Activated CD4-positive, alpha-beta memory T cell treated with anti-CD3 and anti-CD28 coated beads for 36 hours (primary cell): ENCODE measurements at places on chromosomes 3 and 15. TPM values are rescaled to one million over a fixed set of nuclear protein-coding genes. Genes with fewer than 3 reads are reported as not detected.

DNA sequence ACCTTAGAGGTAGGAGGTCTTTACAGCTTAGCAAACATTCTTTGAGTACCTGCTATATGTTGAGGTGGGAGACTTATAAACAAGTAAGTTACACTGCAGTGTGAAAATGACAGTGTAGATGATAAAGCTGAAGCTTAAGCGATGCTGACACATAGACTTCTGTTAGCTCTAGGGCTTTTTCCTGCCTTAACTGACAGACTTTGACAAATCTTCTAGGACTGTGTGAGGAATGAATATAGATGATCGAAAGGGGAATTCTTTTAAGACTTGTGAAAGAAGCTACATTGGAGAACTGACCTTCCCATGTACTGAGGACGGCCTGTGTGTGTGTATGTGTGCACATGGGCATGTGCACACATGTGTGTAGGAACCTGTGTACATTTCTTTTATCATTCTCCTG lies 22.7 kb downstream of the BOC start:
- DNase-seq = no peak

DNA sequence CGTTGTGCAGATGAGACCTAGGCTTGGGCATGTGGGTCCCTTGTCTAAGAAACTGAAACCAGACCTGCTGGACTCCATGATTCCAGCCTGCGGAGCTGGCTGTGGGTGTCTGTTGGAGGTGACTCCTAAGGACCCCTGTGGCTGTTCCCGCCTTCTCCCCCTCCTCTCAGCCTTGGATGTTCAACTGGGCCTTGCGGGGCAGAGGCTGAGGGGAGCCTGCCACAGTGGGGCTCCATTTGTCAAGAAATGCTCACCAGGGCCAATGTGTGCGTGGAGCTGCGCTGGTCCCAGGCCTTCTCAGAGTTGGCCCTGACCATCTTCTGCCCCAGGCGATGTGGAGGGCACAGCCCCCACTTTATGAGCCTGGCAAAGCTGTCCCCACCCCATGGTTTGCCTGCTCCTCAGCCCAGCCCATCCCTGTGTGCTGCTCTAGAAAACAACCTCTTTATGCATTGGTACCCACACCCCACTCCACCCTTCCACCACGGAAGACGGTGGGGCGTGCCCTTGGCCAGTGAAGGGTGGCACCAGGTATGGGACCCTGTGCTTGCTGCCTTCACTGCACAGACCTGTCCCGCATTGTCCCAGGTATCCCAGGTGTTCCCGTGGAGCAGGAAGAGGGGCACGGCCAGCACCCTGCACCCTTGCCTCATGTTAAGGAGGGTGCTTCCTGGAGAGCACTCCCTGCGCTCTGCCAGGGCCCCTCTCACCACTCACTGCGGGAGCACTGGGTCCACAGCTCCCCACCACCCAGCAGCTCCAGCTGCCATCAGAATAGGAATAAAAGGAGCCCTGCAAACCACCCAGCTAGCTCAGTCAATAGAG lies 7.9 kb downstream of the MESP2 start:
- DNase-seq = no peak

The CLSTN2 gene
- not detected for total RNA-seq

DNA sequence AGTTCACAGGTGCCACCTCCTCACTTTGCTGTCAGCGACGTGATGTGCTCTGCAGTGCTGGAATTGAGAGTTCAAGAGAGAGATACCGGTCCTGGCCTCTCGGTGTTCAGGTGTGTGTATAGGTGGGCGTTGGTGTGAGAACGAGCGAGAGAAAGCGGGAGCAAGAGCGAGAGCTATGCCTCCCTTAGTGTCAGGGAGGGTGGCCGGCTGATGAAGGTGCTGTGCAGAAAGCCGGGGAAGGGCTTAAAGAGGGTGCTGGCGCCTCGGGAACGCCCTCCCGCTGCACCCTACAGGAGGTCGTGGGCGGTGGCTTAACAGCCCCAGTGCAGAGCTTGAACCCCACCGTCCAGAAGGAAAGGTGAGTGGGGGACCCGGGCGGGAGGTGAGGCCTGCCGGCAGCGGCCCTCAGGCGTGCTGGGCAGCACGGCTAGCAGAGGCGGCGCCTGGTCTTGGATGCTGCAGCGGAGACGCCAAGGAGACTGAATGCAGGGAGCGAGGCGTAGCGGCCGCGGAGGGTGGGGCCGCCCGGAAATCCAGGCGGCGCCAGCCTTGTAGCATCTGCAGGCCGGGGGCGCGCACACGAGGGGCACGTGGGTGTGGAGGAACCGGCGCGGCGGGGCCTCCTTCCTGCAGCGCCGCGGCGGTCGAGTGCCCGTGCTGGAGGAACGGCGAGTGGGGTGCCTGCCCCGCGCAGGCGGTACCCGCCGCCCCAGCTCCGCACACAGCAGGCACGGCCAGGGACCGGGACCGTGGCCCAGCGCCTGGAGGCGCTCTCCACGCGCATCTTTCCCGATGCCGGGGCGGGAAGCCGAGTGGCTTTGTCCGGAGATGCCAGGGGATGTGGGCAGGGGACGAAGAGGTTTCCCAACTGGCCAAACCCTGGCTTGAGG lies 246.8 kb upstream of the TOPAZ1 start:
- peak; percentile 43 for DNase-seq

DNA sequence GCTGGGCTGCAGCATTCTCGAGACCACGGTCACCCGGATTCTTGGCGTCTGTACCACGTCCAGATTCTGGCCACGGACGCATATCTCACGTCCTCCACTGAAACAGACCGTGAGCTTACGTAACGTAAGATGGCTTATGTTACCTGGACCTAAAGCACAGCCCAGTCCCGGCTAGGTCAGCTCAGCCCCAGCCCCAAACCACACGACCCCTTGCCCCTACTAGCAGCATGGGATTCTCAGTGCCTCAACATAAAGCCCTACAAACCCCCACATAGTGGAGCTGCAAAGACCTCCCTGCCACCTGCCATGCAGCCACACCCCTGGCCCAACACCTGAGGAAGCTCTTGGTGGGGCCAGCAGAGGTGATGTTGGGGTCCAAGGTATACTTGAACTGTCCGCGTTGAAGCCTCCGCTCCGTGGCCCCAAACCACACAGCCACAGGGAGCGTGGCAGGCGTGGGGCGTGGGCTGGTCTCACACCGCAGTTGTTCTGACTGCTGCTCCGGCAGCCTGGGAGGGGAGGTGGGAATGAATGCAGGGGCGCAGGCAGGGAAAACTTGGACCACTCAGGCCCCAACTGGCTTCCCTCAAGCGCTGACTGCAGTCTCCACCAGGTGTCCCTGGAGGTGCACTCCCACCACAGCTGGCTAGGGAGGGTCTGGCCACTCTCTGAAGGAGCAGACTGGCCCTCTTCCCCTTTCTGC lies 14.5 kb downstream of the PLXNB1 start:
- DNase-seq = no peak

DNA sequence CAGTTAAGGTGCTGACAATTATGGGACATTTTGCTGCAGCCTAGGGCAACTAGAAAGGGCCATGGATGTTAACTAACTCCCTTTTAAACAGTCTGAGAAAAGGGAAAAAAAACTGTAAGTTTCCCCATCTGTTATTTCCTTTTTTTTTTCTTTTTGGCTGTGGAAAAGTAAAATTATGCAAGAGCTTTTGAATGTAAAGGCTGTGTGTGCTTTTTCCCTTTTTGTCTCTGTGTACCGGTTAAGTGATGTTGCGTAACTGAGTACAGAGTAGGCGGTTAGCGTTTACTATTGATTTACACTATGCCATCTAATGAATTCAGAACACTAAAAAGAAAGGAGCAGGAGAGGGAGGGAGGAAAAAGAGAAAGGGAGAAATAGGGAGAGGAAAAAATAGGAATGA lies 403.6 kb downstream of the TIGIT start:
- DNase-seq = no peak

The IMPG2 gene
- total RNA-seq = 0.10 TPM

GRCh38 chr3:133506215-133506901 lies 67.1 kb upstream of the CDV3 start:
- DNase-seq = peak; percentile 46

- DNase-seq = no peak
These were observed 61.6 kb downstream of the IGSF11 start for GRCh38 chr3:118973050-118973449.

- peak; percentile 78 for DNase-seq
These were observed 74.7 kb downstream of the MAGI1 start for GRCh38 chr3:65963787-65964677.

The CRYBG3 gene
- total RNA-seq = 6.9 TPM

- no peak for DNase-seq
These were observed 43.4 kb downstream of the ST3GAL6 start for GRCh38 chr3:98806521-98806920.

- no peak for DNase-seq
These were observed 24.0 kb downstream of the GOLIM4 start for GRCh38 chr3:168071591-168072322.

GRCh38 chr3:66372681-66373350 lies 128.0 kb downstream of the LRIG1 start:
- DNase-seq = peak; percentile 67

DNA sequence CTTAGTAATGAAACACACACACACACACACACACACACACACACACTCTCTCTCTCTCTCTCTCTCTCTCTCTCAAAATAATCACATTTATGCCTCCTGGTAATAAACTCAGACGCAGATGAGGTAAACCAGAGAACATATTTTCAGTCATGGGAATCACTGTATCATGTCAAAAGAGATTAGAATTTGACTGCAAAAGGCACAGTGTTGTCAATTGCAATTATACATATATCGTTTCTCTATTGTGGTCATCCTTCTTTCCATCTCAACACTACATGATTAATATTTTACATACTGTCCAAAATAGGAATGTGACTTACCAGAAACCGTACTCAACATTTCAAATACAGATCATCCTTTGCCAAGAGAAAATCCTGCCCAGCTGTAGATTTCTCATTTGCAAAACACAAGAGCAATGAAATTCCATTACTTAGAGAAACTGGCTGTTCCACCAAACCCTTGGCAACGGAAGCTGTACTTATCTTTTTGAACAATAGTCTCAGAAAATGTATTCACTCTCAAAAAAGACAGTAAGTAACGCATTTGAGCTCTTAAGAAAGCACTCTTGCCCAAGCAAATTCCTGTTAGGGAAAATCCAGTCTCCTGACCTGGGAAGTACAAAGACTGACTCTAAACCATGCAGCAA lies 24.3 kb downstream of the PDZRN3 start:
- no peak for DNase-seq

The ARGFX gene
- not detected for total RNA-seq

DNA sequence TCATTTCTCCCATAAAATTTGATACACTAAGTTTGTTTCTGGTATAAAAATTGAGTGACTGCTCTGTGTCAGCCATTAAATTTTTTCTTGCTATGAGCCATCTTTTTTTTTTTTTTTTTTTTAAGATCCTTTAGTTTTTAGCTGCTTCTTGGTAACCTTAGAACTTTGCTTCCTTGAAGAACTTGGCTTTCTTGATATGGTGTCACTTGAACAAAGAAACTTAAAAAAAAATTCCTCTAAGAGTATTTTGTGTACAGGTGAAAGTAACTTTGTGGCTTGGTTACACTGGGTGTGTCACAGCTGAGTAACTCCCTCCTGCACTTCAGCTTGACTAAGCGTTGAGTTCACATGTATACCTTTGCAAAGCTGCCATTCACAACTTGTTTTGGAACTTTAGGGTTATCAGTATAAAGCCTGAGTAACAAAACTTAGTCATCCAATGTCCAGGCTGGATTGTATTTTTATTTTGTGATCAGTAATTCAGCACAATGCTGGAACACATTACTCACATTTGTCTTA lies 6.5 kb downstream of the CHD2 start:
- DNase-seq = peak; percentile 76
